ENCODE measurements at places on chromosomes 7 and 10.

GRCh38 chr10:70295321-70295720, 11.5 kb upstream of the NPFFR1 start:
- no peak for DNase-seq

DNA sequence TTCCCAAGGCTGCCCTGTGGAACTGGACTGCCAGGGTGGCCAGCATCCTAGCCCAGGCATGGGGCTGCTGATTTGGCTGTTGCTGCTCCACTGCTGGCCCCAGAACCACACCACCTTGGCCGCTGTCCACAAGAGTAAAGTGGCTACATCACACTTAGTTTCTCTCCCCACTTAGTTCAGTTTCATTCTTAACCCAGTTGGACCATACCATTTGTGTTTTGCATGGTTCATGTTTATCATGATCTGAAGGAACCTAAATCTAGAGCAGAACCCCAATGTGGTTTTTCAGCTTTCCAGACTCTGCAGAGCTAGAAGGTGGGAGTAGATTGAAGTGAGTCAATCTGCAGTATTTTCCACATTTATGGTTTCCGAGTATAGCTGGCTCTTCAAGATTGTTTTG, 32.8 kb downstream of the SDK1 start:
- no peak for DNase-seq

DNA sequence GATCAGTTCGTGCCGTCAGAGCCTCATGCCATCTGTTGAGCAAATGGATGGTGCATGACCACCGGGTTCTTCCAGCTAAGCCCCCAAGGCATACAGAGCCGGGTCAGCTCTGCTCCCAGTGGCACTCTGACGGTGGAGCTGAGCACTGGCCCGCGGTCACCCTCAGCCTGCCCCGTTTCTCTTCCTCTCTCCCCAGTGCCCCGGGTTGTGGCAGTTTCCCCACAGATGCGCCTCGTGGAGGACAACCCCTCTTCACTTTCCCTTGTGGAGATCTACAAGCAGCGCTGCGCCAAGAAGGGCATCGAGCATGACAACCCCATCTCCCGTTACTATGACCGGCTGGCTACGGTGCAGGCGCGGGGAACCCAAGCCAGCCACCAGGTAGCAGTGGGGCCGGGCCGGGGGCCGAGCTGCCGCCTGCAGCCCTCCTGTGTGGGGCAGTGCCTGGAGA, 129.9 kb downstream of the TRRAP start:
- DNase-seq, result no peak

- no peak for DNase-seq
Measured at GRCh38 chr10:91887272-91888076, 21.8 kb downstream of the FGFBP3 start.

GRCh38 chr10:79404231-79404609, 41.2 kb downstream of the ZCCHC24 start:
- DNase-seq, result no peak

DNA sequence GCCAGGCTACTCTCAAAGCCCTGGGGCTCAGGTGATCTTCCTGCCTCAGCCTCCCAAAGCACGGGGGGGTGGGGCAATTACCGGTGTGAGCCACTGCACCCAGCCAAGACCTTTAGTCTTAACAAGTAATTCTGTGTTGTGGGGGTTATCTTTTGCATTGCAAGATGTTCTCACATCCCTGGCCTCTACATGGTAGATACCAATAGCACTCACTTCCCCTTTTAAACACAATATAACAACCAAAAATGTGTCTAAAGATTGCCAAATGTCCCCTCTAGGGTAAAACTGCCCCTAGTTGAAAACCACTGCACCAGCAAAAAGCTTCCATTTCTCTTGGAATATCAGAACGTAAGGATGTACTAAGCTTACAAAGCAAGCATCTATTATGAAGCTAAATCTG, 225.0 kb downstream of the CTNNA3 start:
- DNase-seq, result no peak

- DNase-seq, result no peak
Measured at GRCh38 chr10:99530108-99531025, 2.4 kb upstream of the NKX2-3 start.

DNA sequence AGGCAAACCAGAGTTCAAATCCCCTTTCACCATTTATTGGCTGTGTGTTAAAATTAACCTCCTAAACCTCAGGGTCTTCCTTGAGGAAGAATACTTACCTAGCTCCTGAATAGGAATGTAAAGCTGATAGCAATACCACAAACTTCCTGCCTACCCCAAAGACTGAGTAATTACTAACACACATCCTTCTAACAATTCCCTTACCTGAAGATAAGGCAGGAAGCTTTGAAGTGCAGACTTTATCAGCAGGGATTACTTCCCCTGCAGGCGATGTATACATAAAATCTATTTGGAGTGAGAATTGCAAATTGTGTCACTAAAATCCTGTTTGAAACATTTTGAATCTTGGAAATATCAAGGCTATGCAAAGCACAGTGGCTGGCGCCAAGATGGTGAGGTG, 21.2 kb downstream of the EVX1 start:
- DNase-seq, result no peak

GRCh38 chr7:34156336-34156735, 251.0 kb downstream of the BMPER start:
- DNase-seq, result no peak

DNA sequence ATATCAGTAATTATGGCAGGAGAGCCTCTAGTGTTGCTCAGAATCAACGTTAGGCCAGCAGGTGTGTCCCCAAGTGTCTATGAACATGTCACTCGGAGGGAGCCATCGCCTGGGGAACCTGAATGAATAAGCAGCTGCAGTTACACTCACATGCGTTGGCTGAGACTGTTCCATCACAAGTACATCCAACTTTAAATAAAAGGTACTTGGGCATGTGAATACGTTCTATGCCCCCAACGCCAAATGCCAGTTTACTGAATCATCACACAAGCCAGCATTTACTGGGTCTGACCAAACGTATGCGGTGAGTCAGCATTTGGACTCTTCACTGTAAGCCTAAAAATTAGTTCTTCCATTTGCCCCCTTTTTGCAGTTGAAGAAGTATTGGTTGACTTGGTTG, 207.6 kb upstream of the PLXNA4 start:
- no peak for DNase-seq

DNA sequence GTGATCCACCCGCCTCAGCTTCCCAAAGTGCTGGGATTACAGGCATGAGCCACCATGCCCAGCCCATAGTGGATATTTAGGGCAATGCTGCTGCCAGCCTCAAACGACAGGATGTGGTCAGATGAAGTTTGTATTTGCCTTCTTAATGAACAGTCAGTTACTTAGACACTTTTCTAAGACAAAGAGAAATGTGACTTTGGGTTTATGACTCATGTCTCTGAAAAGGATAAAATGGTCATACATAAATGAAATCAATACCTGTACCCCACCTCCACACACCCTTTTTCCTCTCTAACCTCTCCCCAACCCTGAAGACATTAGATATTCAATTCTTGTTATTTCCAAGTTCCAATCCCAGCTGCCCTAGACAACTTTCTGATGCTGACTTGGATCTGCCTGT, 109.3 kb upstream of the INSIG1 start:
- no peak for DNase-seq

GRCh38 chr10:97140902-97141745, 44.6 kb downstream of the SLIT1 start:
- no peak for DNase-seq

GRCh38 chr7:150311146-150311545, 12.0 kb upstream of the LRRC61 start:
- DNase-seq, result no peak

DNA sequence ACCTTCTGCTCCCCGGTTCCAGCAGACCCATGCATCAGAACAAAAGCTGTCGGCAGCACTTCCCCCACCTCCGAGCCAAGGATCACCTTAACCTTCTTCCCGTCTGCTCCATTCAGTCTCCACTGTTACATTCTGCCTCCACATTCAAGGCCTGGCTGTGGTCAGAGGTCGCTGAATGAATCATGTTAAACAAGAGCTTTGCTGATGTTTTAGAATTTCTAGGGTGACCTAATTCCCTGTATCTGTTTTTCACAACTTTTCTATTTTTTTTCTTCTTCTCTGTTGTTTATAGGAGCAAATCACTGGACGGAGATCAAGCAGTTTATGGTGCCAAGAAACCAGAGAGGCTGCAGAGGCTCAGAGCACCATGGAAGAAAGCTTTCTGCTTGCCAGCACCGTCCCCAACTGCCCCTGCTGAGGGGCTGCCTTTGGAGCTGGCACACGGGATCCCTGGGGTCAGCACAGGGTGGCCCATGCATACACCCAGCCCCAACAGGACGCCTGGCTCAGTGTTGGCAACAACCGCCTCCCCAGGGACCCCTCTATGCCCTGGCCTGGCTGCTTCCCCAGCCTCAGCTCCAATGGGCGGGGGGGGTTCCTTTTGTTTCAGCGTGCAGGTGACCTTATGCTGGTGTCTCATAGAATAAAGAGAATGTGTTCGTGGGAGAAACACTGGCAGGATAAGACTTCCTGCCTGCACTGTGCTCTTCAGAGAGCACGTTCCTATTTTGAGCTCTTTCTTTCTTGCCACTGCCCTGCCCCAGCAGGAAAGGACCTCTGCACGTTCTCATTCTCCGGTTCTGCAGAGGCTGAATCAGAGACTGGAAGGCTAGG, 182.7 kb upstream of the LYZL2 start:
- DNase-seq, result no peak

GRCh38 chr10:117662751-117663540, 120.4 kb downstream of the EMX2 start:
- DNase-seq, result no peak

- no peak for DNase-seq
Measured at GRCh38 chr10:71766717-71767419, 6.5 kb downstream of the VSIR start.

- no peak for DNase-seq
Measured at GRCh38 chr7:38327637-38328036, 54.2 kb upstream of the TARP start.

- no peak for DNase-seq
Measured at GRCh38 chr7:97011536-97012364, 6.4 kb downstream of the DLX6 start.

- no peak for DNase-seq
Measured at GRCh38 chr10:133273534-133274143, 3.0 kb downstream of the ADAM8 start.

DNA sequence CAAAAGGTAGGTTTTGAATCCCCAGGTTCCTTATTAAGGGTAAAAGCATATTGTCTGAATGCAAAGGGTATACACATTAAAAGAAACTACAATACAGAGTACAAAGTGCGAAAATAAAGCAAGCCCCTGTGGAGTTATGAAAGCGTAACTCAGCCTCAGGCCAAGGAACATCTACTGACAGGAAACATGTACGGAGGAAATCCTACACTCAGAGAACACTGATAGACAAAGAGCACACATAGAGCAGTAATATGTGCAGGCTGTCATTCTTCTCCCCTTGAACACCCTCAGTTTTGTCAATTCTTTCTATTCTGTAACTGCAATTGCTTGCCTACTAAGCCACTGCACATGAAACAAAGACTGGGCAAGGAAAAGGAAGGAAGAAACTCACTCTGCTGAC, 150.2 kb downstream of the DGKB start:
- no peak for DNase-seq

DNA sequence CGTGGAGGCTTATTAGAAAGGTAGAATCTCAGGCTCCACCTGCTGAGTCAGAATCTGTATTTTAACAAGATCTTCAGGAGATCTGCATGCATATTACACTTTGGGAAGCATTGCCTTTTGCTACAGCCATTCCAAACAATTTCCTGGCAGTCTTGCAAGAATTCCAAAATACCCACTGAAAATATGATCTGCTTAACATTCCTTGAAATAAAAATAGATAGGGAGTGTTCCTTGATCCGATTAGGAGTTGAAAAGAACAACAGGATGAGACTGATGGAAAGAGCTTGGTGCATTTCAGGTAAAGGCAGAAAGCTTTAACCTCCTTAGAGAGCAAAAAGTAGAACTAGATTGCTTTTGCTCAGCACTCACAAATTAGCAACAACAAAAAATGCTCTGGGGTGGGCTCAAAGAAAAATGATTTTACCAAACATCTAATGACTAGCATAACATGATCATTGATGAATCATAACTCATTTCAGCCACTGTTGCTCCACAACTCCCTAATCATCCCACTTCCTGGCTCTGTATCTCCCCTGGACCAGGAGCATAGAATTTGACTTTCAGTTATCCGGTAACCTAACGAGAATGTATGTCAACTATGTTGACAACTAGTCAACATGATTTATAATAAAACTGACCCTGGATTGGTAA, 115.2 kb downstream of the RNLS start:
- no peak for DNase-seq

GRCh38 chr10:14040787-14041631, 289.7 kb downstream of the FRMD4A start:
- DNase-seq, result no peak

DNA sequence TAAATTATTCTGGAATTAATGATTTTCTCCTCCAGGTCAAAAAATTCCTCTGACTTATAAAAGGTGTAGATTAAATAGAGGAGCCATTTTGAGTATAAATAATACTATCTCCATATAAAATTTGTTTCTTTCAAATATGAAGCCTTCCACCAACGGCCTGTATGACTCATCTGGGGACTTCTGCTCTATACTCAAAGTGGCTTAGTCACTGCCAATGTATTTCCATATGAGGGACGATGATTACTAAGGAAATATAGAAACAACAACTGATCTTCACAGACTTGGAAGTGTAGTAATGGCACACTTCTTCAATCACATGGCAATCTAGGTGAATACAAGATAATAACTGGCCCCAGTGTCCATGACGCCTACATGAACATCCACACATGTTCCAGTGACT, 335.6 kb upstream of the HGF start:
- DNase-seq, result no peak

- DNase-seq, result no peak
Measured at GRCh38 chr7:93008833-93009232, 108.9 kb downstream of the SAMD9 start.

GRCh38 chr10:70078329-70078728, 25.7 kb downstream of the MACROH2A2 start:
- no peak for DNase-seq

- DNase-seq, result no peak
Measured at GRCh38 chr10:118944959-118945633, 84.4 kb upstream of the NANOS1 start.

DNA sequence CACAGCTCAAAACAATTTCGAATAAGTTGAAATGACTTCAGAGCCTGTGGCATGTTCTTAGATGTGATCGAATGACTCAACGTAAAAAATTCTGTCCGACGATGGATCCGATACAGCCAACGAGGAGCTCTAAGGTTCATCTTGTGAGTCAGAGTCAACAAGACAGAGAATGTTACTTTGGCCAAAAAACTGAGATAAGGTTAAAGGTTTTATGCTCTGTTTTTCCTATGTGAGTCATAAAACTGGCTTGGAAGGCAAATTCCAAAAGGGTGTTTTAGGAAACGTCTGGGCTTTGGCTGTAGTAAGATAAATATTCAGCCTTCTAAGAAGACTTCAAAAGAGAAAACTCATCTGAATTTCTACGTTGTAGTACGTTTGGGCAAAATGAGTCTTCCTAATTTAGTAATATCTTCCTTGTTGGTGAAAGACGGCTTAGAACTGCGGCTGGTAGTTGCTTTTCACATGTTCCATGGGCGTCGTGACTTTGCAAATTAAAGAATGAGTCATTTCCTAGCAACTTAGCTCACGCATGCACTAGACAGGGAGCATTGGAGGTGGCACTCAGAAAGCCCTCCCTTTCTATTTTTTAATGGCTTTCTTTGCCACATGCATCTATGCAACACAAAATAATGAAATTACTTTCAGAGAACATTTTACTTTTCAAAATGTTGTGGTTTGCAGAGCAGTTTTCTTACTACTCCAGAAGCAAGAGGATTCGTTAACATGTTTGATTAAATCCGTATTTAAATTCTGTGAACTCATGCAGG, 28.2 kb downstream of the PFKP start:
- DNase-seq, result no peak

Data from NCI-H187 (cell line).